ENCODE measurements at places on chromosomes 2 and 18.

GRCh38 chr2:207477896-207478295 lies 51.9 kb upstream of the CREB1 start:
- DNase-seq: no peak

DNA sequence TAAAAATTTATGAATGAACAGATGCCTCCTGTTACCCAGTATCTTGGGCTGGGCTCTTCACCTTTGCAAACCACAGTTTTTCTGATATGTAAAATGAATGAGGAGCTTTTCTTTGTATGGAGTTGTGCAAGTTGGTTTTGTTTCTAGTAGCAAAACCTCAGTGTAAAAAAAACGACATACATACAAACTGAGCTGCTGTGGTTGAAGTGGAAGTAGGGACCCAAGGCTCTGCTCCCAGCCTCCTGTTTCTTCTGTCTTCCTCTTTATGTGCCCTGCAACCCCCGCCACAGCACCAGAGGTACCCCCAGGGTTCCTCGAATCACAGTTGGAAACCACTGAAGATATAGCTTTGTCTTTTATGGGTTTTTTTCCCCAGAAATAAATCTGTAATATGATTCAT lies 118.1 kb downstream of the MYO1B start:
- no peak for DNase-seq

- peak; percentile 60 for DNase-seq
Observed at GRCh38 chr2:11692966-11693521, 23.0 kb upstream of the NTSR2 start.

GRCh38 chr2:72921088-72921851 lies 4.0 kb downstream of the EMX1 start:
- no peak for DNase-seq

DNA sequence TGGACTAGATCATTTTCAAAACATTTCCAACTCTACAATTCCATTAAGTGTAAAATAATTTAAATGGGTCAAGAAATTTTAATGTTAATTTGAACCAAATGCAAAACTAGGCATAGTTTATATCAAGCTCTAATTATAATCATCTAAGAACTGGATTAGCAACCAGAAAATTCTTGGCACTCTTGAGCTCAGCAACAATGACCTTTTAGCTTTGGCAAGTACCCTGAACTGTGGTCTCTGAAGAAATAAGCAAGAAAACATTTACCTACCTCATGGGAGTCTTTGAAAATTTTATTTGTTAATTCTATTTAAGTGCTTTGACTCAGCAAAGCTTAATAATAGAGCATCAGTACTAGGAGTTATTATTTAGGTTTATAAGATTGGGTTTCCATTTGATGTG lies 313.2 kb downstream of the SATB2 start:
- DNase-seq: no peak

DNA sequence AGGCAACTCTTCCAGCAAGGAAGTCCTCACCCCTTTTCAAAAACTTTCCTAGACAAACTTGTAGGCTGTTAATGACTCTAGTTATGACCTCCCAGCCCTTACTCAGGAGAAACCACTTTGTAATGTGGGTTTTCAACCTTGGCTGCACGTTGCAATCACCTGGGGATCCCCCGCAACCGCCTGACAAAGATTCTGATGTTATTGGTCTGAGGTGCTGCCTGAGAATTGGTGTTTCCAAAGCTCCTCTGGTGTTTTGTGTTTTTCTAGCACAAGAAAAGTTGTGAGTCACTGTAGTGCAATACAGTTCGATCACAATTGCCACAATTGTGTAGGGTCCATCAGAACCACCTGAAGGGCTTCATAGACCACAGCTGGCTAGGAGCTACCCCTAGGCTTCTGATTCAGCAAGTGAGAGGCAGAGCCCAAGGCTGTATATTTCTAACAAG lies 121.6 kb downstream of the SP100 start:
- DNase-seq: no peak

DNA sequence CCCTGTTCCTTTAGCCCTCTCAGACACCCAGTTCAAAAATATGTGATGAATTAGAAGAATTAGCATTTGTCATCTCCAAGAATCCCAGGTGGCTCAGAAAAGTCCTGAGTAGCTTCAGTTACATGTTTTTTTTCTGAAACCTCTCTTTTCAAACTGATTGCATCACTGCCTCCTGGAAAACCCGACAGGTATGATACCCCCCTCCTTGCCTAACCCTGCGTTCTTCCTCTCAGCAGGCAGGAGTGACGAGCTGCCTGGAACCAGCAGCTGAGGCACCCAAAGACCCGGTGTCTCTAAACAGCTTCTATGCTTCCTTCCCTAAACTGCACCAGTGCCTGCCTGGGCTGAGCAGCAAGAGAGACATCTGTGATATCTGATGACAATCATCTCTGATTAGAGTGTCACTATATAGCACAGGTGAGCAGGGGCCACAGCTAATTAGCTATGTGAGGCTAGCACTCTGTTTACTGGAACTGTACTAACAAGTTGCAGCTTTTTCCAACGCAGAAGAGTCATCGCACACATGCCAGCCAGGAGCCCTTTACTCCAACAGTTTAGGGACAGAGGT lies 376.4 kb upstream of the ATP5MC3 start:
- no peak for DNase-seq

DNA sequence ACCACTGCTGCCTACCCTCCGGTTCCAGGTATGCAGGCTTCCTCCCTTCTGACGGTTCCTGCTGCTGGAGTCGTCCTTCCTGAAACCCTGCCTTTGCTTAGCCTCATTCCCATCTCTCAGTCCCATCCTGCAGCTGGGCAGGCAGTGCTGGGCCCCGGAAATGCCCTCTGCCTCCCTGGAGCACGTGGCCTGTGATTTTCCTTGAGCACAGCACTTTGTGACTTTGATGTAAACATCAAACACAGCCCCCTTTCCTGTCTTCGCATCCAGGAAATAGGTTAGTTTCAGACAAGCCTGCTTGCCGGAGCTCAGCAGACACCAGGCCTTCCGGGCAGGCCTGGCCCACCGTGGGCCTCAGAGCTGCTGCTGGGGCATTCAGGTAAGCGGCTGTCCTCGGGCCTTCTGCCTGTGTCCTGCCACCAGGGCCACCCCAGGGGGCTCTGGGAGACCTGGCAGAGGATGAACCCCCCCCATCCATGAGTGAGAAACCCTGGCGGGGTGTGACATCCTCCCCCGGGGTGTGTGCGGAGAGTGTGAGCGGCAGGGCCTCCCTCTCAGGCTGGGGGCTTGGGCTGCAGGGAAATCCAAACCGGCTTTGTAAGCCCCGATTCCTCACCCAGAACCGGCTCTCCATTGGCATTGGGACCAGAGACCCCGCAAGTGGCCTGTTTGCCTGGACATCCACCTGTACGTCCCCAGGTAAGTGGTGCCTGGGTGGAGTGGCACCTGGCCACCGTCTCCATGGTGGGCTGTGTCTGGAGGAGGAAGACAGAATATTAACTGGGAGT lies at the start of gene ZAP70:
Gene ZAP70, plus strand, starts transcription at position 281 of the 788 bp plus-strand sequence. CDS start 10,461 bp downstream, outside the sequence.
- peak; percentile 81 for DNase-seq

GRCh38 chr2:49259926-49260325 lies 105.6 kb upstream of the FSHR start:
- DNase-seq: no peak

GRCh38 chr18:4433717-4434116 lies 21.4 kb downstream of the DLGAP1 start:
- DNase-seq: no peak

DNA sequence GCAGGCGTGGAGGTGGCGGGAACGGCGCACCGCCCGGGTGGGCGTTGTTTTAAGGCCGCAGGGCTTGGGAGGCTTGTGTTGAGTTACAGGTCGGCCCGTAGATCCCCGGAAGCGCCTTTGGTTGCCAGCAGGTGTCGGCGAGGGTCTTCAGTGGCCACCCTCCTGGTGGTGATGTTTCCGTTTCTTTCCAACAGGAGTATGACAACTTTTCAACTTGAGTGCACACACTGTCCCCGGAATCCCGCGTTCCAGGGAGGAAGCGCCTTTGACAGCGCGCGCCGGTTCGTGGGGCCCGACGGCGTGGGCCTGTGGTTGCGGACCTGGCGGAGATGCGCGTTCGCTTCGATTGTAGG lies 1.0 kb upstream of the HDAC4 start:
- DNase-seq: no peak

- no peak for DNase-seq
Observed at GRCh38 chr18:50747849-50748242, 72.0 kb downstream of the MRO start.

All from activated T-cell treated with anti-CD3 and anti-CD28 coated beads, Interleukin-2, amount 50 U/mL, for 24 hours (primary cell).